Fibroblast of skin of right quadriceps (primary cell): ENCODE measurements at places on chromosomes 5 and 9.

- DNase-seq = no peak
Observed at GRCh38 chr9:86643946-86644674, 289.9 kb upstream of the TUT7 start.

GRCh38 chr5:18798058-18798457, 1163.8 kb downstream of the TAF11L14 start:
- no peak for DNase-seq

DNA sequence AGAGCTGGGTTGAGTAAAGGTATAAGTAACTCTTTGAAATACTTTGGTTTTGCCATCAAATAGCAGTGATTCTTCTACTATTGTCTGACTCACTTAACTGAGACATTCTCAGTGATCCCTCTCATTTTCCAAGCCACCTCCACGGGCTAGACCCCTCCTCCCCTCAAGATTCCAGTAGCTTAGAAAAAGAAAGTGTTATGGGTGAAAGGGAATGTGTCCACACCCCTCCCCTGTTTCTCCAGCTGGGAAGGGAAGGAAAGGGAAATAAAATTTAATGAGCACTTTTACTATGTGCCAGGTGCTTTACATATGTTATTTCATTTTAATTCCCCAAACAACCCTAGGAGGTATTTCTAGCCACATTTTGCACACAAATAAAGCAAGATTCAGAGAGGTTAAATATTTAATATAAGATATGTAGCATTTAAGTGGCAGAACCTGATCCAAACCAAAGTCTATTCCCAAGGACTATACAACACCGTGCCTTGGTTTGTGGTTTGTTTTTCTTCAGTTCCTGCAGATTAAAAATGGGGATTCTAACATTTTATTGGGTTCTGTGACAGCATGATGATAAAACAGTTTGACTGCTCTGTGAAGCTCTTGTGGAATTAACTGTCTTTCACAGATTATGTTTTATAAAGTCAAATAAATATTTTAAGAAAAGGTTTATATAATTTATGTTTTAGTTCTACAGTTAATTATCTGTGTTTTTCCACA, 135.9 kb downstream of the ZSWIM6 start:
- peak; percentile 81 for DNase-seq

GRCh38 chr5:172229904-172230303, 35.9 kb downstream of the EFCAB9 start:
- no peak for DNase-seq

- peak; percentile 16 for DNase-seq
Observed at GRCh38 chr9:123866497-123866896, 63.4 kb downstream of the DENND1A start.

DNA sequence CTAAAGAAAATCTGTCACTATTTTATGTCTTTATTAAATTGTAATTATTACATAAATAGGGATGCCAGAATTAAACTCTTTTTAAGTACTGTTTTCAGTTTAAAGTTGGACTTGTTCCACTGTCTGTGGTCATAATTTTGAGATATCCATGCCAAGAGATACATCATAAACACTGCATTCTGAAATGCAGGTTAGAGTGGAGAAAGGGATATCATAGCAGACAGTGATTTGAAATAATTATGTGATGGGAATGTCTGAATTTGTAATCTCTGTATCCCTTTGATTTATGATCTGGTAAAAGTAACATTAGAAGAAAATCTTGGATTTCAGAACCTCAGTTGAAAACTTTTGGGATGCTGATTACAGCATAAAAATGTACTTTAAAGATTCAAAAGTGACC, 222.1 kb downstream of the GOLPH3 start:
- peak; percentile 45 for DNase-seq

- peak; percentile 33 for DNase-seq
Observed at GRCh38 chr9:111301195-111301594, 28.8 kb downstream of the OR2K2 start.

- DNase-seq = no peak
Observed at GRCh38 chr5:178222292-178222691, 10.3 kb downstream of the PHYKPL start.
